ENCODE measurements at places on chromosomes 1 and 21.

- no peak for DNase-seq
Measured at GRCh38 chr1:146001709-146002108, 5.3 kb upstream of the TXNIP start.

DNA sequence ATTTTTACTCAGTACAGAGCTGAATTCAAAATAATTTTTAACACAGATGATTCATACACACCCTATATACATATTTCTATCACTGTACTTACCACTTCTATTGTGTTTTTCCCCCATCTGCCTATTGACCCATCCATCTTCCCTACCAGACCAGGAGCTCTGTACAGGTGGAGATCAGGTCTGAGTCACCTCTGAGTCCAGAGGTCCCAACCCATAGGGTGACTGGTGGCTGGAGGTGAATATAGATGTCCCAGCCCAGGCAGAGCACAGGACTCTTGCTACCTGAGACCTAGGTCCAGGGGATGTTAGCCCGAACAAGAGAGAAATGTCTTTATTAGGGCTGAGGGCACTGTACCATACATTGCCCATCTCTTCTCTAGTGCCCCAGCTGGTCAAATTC lies 54.8 kb downstream of the DMAP1 start:
- DNase-seq = no peak

DNA sequence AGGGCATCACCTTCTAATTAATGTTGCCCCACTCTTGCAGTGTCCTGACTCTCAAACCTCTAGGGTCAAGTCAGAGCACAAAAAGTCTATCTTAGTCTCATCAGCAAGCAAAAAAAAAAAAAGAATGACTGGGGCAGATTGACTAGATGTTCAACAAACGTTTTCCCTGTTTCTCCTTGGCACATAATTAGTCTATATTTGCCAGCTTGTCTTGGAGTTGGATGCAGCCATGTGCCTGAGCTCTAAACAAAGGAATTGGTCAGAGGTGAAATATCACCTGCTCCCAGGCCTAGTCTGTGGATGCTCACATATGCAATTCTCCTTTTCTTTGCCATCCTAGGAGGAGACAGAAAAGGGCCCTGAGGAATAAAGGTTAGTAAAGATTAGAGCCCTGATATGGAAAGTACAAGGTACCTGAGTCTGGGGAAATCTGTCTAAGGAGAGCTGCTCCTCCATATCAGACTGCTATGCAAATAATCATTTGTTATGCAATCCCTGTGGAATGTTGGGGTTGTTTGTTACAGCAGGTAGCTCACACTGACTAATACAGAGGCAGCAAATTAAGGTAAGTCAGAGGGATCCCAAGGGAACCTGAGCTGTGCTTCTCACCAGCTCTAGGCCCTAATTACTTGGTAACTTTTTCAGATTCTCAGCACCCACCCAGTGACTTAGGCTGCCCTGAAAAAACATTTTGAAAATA lies 130.8 kb downstream of the BRINP2 start:
- DNase-seq = no peak

GRCh38 chr1:210231846-210232510 lies 618 bp upstream of the SERTAD4 start:
- DNase-seq = no peak

GRCh38 chr1:169060919-169061639 lies 45.4 kb upstream of the ATP1B1 start:
- DNase-seq = no peak

DNA sequence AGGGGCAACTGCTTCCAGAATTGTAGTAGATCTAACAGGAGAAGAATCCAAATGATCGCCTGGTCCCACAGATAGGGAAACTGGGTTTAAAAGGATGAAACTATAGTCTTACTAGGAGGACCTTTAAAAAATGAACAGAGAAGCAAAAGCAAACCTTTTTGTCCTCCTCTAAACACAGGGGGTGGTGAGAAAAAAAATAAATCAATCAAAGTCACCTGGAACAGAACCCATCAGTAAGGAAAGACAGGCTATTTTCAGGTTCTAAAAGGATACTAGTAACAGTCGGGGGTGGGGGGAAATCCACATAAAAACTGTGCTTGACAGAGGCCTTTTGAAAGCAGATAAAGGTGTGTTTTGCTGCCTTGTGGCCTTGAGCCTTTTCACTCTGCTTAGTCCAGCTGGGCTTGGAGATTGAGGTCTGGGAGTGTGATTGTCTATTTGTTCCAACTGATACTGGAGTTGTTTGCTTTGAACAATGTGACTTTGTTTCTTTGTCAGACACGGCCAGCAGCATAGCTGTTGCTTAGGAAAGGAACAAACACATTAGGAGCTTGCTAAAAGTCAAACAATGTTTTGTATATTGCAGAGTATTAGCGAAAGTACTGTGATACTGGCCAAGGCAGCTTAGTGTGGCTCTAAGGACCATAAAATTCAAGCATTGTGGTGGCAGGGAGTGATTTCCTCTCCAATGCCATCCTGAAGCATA lies 141.1 kb upstream of the IRF2BP2 start:
- DNase-seq = no peak

DNA sequence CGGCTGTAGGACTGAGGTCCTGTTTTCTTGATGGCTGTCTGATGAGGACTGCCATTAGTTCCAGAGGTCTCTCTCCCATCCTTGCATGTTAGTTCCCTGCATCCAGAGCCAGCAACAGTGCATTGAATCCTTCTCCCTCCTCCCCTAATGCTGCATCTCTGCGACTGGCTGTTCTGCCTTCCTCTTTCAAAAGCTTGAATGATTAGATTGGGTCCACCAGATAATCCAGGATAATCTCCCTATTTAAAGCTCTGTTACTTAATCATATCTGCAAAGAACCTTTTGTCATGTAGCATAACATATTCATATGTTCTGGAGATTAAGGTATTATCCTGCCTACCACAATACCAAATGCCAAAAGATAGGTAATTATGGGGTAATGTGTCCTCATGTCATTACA lies 377.5 kb downstream of the GPATCH2 start:
- no peak for DNase-seq

- DNase-seq = peak; percentile 83
Measured at GRCh38 chr1:152047730-152048415, 11.1 kb upstream of the S100A11 start.
